Stimulated activated CD8-positive, alpha-beta memory T cell treated with anti-CD3 and anti-CD28 coated beads, Interleukin-2, amount 100 ng/mL, for 48 hours (primary cell): ENCODE measurements at places on chromosomes 3 and 15.

DNA sequence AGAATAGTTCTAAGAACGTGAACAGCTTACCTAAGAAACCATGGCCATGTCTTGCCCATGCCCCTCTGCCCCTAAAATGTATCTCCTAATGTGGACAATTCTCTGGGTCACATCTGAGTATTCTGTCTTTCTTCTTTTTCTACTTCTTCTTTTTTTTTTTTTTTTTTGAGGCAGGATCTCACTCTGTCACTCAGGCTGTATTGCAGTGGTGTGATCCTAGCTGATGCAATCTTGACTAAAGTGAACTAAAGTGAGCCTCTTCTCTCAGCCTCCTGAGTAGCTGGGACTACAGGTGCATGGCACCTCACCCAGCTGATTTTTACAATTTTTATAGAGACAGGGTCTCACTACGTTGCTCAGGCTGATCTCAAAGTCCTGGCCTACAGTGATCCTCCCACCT, 204.8 kb upstream of the ZPLD1 start:
- no peak for DNase-seq

- DNase-seq: no peak
These were observed 941 bp downstream of the ZBED2 start for GRCh38 chr3:111594205-111594604.

DNA sequence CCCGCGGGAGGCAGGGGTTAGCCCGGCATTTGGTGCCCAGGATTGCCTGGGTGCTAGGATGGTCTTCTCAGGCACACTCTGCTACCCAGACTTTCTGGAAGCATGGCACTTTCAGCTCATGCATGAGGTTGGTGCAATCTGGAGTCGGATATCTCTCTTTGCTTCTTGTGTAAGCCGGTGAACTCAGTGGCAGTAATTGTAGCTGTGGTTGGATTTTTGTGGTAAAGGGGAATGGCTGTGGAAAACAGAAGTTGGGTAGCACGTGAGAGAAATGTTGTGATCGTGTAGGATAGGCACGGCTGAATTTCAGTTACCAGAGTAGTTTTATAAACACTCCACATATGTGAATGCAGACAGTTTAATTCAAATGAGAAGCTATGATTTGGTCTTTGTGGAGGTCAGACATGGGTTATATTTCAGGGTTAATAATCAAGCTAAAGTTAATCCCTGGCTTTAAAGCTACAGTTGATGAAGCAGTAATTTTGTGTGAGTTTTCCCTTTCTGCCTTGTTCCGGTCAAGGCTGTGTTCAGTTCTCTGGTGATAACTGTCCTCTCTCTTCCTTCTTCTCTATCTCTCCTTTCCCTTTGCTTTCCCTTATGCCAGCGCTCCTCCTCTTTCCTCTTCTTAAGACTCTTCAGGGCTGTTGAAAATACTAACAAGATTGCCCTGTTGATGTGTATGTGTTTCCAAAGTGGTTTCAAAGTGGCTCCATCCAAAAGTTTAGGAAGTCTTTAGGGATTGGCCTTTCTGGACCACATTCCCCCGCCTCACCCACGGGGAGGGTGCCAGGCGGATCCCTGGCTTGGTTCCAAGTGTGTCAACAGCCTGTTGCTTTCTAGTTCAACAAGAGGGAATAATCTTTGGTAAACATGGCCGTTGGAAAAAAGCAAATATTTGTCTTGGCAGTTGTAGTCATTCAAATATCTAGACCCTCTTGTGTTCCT, 404.6 kb upstream of the C2CD4B start:
- no peak for DNase-seq

GRCh38 chr3:86967062-86967461, 23.9 kb downstream of the VGLL3 start:
- no peak for DNase-seq

GRCh38 chr3:128563439-128563838, 70.4 kb upstream of the GATA2 start:
- no peak for DNase-seq

- no peak for DNase-seq
These were observed 163.1 kb downstream of the KCNMB2 start for GRCh38 chr3:178699364-178699763.
